ENCODE measurements at places on chromosomes 4 and X.
A peak's percentile ranks its signal among the peaks of the same experiment; 100 is the strongest.

- DNase-seq = no peak
Observed at GRCh38 chr4:152599095-152599494, 63.2 kb upstream of the FBXW7 start.

DNA sequence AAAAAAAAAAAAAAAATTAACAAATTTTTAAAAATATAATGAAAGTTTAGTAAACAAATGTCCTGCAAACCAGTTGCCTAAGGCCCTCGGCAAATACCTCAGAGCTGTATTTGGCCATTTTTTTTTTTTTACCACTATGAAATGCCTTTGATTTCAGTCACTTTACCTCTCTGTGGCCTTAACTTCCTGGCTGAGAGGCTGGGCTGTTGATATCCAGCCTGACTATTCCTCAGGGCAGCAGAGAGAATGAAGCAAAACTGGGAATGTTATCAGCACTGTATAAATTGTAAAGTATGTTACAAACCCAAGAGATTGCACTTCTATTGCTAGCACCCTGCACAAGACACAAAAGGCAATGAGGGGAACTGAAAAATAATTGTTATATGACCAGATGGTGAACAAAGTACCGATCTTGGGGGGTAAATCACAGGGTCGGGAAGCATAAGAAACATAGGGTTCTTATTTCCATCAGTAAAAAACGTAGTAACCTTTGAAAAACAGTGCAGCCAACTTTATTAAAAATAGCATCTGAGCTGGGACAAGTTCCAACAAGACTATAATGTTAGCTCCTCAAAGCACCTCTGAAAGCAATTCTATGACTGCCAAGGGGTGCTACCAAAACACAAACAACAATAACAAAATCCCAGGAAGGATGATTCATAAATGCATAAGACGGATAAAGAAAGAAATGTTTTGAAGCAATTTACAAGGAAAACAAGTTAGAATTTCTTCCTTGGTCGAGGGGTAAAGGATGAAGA is 18.1 kb downstream of the USP46 start:
- no peak for DNase-seq

- peak; percentile 85 for DNase-seq
Observed at GRCh38 chrX:74343343-74344279, 39.6 kb downstream of the ZCCHC13 start.

- DNase-seq = no peak
Observed at GRCh38 chr4:47929682-47930201, 15.4 kb upstream of the NFXL1 start.

GRCh38 chr4:188903986-188904385 is 764.7 kb downstream of the TRIML1 start:
- DNase-seq = no peak

- peak; percentile 72 for DNase-seq
Observed at GRCh38 chrX:56729152-56729850, at the start of gene NBDY. TSS of gene NBDY (plus strand) at chrX:56729243. CDS start at chrX:56729354, 111 bp downstream.

DNA sequence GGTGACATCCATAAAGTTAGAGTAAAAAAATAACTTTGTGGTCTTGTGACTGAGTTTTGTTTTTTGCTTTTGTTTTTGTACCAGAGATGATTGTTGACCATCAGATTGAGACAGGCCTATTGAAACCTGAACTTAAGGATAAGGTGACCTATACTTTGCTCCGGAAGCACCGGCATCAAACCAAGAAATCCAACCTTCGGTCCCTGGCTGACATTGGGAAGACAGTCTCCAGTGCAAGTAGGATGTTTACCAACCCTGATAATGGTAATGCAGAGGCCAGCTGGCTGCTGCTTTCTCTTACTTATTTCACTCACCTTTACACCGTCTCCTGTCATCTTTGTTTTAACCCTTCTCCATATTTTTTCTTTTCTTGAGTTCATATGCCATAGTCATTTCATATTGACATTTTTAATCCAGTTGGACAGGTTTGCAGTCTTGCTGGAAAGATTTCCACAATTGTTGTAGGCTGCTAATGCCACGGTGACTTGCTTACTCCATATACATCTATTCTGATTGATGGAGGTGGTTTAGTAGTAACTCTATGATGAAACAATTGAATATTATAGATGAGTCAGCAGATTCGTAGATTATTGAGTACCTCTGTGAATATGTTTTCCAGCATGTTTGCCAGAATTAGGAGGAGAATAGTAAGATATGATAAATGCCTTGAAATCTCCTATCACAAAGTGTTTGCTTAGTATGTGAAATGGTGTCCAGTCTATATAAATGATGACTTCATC is 18.3 kb downstream of the SLC4A4 start:
- no peak for DNase-seq

- DNase-seq = no peak
Observed at GRCh38 chrX:129123795-129124194, 399.5 kb downstream of the SMARCA1 start.

- no peak for DNase-seq
Observed at GRCh38 chr4:54574500-54574899, 83.3 kb upstream of the KIT start.

GRCh38 chr4:113350576-113350975 is 301.1 kb downstream of the ANK2 start:
- no peak for DNase-seq

- peak; percentile 40 for DNase-seq
Observed at GRCh38 chr4:80035336-80035735, 37.7 kb downstream of the ANTXR2 start.

- no peak for DNase-seq
Observed at GRCh38 chr4:5957076-5957475, 61.2 kb downstream of the C4orf50 start.

- peak; percentile 65 for DNase-seq
Observed at GRCh38 chr4:176277162-176277904, 8.3 kb upstream of the ASB5 start.

- no peak for DNase-seq
Observed at GRCh38 chrX:112818114-112819007, 22.3 kb downstream of the AMOT start.

DNA sequence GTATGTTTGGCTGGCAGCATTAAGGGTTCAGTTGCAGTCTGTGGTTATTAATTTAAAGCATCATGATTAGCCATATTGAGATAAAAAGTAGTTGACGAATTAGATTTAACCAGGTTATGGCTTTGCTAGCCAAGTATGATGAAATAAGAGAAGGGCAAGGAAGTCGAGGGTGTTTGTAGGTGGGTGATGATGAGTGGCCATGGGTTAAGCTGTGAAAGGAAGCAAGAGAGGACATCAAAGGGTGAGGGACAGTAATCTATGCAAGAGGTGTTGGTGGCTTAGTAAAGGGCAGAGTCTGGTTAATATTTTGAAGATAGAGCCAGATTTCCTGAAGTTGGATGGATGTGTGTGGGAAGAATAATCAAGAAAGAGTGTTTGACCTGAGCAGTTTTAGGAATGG is 44.5 kb downstream of the STIM2 start:
- DNase-seq = no peak

DNA sequence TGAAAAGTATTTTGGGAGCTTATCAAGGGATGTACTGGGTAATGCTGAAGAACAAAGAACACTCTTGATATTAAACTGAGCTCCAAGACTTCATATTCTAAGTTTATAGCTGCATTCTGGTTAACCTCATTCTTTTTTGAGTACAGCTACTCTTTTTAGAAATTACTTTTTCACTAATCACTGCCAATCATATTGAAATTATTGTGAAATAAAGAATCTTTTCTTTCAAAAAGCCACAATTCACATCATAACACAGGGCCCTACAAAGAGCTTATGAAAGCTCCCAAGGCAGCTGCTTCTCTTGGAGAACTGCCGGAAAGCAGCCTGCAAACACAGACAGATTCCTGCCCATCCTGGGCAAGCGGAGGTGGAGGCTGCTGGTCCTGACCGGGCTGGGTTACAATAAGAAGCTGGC is 121.4 kb downstream of the RNF150 start:
- no peak for DNase-seq
